ENCODE measurements at places on chromosomes 1 and 21.

GRCh38 chr1:184888505-184888904 is 85.8 kb downstream of the NIBAN1 start:
- no peak for DNase-seq

DNA sequence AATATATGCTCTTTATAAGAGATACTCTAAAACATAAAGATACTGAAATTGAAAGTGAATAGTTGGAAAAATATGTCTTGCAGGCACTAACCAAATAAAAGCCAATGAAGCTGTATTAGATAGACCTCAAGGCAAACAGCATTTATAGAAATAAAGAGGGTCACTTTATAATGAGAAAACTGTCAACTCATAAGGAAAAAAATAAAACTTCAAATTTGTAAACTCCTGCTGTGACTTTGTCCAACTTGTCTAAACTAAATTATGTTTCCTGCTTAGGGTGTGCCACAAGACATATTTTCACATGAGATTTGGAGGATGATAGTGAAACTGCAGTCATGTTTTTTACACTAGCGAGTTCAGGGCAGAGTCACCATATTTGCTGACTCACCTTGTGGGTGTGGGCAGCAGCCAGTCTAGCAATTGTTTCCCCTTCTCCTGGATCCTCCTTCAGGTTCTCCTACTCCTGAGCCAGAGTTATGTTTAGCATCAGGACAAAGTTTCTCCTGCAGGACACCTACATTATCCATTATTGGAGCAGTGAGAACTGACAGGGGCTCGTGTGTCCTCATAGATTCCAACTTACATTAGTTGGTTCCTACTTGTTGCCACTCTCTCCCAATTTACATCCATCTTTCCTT is 43.8 kb downstream of the CD53 start:
- no peak for DNase-seq

GRCh38 chr1:37035796-37036666 is 1.7 kb upstream of the GRIK3 start:
- peak; percentile 34 for DNase-seq

DNA sequence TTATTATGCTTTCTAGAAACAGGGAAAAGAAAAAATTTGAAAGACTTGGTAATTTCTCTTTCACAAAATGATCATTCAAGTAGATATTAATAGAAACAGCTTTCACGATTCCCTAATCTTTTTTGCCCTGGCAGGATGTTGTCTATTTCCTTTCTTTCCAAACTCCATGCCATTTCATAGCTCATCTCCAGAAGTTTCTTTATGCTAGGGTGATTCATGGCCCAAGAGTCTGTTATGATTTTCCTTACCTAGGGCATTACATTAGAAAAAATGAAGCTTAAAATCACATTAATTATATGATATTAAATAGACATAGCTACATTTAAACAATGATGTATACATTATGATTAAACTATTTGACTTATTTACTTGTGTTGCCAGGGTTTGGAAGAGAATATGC is 762.1 kb downstream of the LTN1 start:
- DNase-seq: no peak

Data from NCI-H2171 (cell line).